ENCODE measurements at places on chromosomes 16 and 17.

DNA sequence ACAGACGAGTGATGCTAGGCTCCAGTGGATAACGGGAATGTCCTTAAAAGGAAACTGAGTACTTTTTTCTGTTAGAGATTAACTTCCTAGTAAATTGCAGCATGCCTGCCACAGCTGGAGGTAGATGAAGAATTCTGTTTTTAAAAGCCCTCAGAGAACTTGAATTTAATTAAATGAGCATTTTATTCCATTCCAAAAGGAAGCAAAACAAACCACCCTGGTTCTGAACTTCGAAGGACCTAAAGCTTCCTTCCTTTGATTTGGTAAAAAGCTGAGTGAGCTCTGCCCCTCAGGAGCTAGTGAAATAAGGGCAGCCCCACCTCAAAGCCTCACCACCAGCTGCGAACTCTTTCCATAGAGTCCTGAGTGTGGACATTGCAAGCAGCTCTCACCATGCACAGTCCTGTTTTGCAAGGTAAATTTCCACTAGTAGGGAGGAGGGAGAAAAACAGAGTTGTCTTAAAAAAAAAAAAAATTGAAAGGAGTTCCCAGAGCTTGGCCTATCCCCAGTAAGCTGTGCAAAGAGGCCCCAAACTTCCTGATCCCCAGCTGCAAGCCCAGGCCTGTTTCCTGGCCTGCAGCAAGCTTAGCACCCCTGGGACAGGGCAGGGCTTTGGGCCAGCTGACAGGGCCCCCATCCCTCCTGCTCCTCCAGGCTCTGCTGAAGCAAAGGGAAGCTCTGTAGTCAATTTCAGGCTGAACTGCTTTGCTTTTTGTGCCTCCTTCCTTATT lies 11.2 kb downstream of the CHD9NB start:
- DNase-seq: no peak

- DNase-seq: no peak
Measured at GRCh38 chr16:14489460-14489859, 140.6 kb downstream of the PARN start.

GRCh38 chr16:78465730-78466129 lies 366.3 kb downstream of the WWOX start:
- DNase-seq: no peak

DNA sequence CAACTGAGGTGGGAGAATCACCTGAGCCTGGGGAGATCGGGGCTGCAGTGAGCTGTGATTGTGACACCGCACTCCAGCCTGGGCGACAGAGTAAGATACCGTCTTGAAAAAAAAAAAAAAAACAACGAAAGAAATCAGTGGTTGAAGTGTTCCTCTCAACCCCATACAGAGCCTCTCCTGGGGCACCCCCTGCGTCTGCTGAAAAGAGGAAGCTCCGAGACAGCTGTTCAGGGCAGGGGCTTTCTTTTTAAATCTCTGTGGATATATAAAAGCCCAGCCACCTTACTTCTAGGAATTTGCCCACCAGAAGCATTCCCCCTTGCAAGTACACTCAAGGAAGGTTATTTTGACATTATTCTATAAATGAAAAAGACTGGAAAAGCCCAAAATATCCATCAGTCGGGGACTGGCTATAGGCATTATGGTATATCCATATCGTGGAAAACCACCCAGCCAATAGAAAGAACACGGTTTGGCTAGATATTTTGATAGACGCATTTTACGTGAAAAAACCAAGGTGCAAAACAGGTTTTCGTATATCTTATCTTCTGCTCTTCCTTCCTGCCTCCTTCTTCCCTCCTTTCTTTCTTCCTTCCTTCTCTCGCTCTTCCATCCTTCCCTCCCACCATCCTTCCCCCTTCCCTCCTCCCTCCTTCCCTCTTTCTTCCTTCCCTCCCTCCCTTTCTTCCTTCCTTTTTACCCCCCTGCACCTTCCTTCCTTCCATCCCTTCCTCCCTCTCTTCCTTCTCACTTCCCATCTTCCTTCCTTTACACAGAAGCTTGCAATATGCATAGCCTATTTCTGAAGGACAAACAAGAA lies 9.2 kb upstream of the CCL22 start:
- DNase-seq: no peak

GRCh38 chr17:63190821-63191370 lies 224.9 kb downstream of the TANC2 start:
- DNase-seq: no peak

- no peak for DNase-seq
Measured at GRCh38 chr16:77299395-77299794, 100.2 kb downstream of the SYCE1L start.

GRCh38 chr17:48624544-48625494 lies 1.3 kb downstream of the HOXB9 start:
- DNase-seq: no peak

GRCh38 chr17:36731811-36732210 lies 130.4 kb downstream of the MRM1 start:
- no peak for DNase-seq

GRCh38 chr17:41464682-41465081 lies 2.5 kb downstream of the KRT32 start:
- no peak for DNase-seq

DNA sequence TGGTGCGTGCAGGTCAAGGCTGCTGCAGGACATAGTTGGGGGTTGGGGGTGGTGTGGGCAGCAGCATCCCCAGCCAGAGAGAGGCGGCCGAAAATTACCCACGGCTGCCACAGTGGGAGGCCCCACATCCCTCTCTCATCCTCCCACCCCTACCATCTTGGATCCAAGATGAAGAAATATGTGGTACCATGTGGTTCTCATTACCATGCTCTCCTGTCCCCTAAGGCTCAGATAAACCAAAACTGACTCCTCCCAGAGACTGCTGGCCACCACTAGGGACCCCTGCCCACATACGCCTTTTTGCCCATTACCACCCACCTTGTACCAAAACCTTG lies 120.4 kb downstream of the HIC1 start:
- no peak for DNase-seq

- DNase-seq: no peak
Measured at GRCh38 chr17:13734880-13735279, 133.2 kb upstream of the HS3ST3A1 start.

- DNase-seq: peak; percentile 46
Measured at GRCh38 chr17:77609553-77610517, 348.7 kb upstream of the TNRC6C start.

DNA sequence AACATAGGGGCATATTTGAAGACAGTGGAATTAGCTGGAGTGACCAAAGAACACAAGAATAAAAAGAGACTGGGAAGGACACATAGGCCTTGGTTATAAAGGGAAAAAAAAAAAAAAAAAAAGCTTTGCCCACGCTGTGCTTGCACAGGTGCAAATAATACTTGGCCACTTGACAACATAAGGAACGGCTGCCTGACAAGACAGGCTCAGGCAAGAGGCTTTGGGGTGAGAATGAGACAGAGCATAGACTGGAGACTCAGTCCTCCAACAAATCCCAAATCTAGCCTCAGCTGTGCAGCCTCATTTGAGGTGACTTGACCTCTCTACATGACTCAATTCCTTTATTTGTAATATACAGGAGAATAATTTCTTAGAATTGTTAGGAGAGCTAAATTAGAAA lies 332.8 kb upstream of the DYNLRB2 start:
- no peak for DNase-seq

DNA sequence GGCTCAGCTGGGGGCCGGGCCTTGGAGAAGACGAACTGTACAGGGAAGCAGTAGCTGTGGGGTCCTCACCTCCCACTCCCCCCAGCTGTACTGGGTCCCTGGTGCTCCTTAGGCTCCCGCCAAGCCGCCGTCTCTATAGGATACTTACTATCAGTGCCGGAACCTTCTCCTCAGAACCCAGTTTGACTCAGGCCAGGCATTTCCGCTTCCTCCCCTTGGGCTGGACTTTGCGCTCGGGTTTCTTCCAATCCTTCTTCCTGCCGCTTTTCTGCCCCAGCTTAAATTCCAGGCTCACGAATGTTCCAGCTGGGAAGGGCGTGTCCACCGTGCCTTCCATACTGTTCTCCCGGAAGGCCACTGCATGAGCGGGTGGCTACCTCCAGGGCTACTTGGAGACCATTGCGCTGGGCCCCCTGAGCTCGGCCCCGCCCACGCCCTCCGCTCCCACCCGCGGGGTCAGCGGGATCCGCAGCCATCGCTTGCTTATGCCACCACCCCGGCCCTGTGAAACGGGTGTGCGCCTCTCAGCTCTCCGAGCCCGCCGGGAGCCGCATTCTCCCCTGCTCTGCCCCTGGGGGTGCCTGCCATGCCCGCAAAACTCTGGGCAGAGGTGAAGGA lies 1795.9 kb downstream of the TP53TG3F start:
- no peak for DNase-seq

- DNase-seq: no peak
Measured at GRCh38 chr17:21389394-21389793, 13.2 kb downstream of the KCNJ12 start.

- DNase-seq: no peak
Measured at GRCh38 chr16:83652943-83653342, 154.8 kb upstream of the HSBP1 start.

- no peak for DNase-seq
Measured at GRCh38 chr17:57999496-58000017, 7.5 kb downstream of the SRSF1 start.

DNA sequence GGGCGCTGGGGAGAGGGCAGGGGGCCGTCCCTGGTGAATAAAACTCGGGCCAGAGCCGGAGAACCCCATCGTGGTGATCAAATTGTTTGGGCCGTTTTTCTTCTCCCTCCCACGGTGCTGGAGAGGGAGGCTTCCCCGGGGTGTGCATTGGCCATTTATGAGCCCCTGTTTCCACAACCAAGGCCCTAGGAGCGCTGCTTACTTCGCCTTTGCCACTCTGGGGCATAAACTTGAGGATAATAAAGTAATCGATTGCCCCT lies 544 bp downstream of the CCP110 start:
- DNase-seq: no peak

GRCh38 chr16:12340151-12340733 lies 363.7 kb downstream of the SNX29 start:
- DNase-seq: peak; percentile 4

DNA sequence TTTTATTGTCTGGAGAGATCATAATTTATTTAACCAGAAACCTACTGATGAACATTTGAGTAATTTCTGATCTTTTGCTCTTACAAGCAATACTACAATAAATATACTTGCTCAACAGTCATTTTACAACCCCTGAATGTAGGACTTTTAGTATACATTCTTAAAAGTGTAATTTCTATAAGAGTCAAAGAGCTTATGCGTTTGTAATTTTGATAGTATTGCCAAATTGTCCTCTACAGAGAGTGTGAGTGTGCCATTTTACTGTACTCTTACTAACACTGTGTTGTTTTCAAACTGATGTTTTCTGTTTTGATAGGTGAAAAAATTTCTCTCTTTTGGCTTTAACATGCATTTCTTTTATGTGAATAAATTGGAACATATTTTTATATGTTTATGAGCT lies 139.1 kb downstream of the FTO start:
- no peak for DNase-seq

DNA sequence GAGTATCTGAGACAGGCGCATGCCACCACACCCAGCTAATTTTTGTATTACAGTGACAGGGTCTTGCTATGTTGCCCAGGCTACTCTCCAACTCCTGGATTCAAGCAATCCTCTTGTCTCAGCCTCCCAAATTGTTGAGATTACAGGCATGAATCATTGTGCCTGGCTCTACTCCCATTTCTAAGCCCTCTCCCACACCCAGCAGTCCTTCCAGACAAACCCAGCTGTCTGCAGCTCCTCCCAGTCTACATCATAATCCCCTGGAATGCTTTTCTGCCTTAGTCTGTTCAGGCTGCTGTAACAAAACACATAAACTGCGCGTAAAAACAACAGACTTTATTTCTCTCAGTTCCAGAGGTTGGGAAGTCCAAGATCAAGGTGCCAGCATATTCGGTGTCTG lies 144.5 kb downstream of the GRIN2A start:
- DNase-seq: no peak

DNA sequence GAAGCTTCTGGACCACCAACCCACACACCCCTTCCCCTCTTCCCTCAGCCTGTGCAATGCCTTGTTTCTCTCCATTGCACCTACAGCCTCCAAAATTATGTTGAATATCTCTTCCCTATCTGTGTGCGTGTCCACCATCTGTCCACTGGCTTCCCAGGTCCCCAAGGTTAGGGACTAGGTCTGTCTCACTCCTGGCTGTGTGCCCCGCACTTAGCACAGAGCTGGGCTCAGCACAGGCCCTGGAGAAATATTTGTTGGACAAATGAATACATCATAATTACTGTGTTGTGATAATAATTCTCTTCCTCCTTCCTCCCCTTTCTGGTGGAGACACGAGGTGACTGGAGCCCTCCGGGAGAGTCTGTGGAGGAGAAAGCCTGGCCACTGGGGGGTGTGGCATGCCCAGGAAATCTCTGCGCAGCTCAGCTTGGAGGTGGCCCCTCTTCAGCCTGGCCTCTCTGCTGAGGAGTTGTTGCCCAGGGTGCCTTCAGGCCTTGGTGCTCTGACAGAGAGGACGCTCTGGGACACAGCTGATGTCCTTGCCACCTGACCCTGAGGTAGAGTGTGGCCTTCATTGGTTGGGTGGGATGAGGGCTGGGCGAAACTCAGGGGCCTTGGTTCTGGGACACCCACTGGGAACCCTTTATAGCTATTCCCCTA lies 3.3 kb upstream of the BRD7 start:
- no peak for DNase-seq

GRCh38 chr17:64938925-64939474 lies 19.7 kb upstream of the LRRC37A3 start:
- peak; percentile 32 for DNase-seq

DNA sequence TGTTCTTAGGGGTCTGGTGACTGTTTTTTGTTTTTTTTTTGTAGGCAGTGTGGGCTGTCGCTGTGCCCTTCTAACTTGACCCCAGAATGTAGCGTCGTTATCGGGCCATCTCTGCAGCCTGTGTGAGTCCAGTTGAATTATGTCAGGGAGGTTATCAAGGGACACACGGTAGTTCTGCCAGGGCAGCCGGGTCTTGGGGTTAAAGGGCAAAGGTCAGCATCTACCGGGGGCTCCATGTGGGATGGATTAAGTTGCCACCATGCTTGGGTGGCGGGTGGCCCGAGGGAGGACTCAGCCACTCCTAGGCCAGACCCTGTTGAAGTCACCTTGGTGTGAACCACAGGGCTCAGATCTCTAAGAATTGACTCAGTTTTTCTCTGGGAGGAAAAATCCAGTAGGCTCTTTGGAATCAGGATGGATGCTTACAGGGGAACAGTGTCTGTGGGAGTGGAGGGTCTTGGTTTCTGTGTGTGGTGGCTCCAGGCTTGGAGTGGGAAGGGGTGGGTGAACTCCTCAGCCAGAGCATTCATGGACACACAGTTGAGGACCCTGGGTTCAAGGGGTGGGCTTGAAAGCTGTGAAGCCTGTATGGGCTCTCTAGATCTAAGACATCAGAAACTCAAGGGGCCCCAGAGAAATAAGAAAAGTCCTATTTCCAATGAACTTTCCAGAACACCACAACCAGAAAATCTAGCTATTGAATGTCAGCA lies 191.7 kb downstream of the IRF8 start:
- no peak for DNase-seq

DNA sequence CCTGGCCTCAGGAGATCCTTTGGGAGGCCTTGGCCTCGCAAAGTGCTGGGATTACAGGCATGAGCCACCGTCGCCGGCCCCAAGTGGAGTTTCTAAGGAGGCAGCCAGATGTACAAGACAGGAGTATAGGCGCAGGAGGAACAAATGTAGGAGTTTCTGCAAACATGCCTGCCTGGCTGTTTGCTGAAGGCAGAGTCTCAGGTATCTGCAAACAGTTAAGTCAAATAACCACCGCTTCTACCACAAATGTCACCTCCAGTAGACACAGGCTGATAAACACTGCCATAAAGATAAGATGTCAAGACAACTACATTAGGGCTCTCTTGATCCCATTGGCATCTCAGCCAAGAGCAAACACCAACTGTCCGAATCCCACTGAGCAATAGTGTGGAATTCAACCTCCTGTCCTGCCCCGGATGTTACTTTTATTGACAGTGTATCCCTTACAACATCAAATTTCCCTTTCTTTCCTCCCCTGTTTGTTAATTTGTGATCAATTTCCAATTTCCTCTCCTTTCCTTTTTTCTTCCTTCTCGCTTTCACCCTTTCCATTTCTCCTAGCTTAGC lies 5.6 kb upstream of the COG1 start:
- DNase-seq: no peak
